AG10803 (cell line): ENCODE measurements at places on chromosomes 1 and 21.
A peak's percentile ranks its signal among the peaks of the same experiment; 100 is the strongest.

DNA sequence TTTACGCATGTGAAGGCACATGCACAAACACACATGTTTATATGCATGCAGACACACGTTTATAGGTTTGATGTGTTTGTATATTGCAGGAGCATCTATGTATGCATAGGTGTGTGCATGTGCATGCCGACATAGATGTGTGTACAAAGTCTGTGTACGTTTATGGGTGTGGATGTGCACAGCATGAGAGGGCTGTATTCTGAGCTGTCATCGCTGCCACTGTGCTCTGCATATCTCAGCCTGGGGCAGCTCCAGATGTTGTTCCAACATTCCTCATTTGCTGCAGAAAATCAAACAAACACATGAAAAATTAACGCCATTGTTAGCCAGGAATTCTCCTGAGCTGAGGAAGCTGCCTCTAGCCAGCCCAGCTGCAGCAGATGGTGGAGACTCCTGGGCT, 132.3 kb upstream of the CSF3R start:
- DNase-seq: no peak

- DNase-seq: peak; percentile 91
Measured at GRCh38 chr1:99599678-99600175, 46.2 kb upstream of the PALMD start.

- no peak for DNase-seq
Measured at GRCh38 chr1:226078374-226078773, 15.9 kb downstream of the H3-3A start.

DNA sequence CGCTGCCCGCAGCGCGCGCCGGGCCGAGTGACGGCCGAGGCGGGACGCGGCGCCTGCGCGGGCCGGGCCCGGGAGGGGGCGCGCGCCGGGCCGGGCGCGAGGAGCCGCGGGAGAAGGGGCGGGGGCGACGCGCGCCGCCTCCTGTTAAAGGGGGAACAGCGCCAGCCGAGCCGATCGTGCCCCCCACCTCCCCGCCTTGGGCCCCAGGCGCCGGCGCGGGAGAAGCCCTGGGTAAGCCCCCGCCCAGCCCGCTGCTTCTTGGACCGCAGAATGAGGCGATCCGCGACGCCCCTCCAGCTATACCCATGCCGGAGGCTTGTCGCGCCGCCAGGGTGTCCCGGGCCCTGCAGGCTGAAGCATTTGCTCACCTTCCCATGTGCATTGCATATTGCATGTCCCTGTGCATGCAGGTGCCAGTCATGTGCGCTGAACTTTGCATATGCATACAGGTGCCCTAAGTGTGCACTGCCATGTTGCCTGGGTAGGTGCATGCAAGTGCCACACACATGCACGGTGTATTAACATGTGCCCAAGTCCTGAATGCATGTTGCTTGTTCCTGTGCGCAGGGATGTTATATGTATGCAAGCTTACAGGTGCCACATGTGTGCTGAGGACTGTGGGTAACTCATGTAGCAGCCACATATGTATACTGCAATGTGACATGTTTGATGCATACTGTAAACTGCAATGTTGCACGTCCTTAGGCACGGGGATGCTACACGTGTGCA, at the start of gene ADGRB2:
ADGRB2 (minus strand) TSS at position 29 of the 729 bp plus-strand sequence. CDS start 7,119 bp downstream, outside the sequence.
- DNase-seq: no peak

GRCh38 chr1:230641900-230642262, 400 bp upstream of the COG2 start:
- DNase-seq: no peak

DNA sequence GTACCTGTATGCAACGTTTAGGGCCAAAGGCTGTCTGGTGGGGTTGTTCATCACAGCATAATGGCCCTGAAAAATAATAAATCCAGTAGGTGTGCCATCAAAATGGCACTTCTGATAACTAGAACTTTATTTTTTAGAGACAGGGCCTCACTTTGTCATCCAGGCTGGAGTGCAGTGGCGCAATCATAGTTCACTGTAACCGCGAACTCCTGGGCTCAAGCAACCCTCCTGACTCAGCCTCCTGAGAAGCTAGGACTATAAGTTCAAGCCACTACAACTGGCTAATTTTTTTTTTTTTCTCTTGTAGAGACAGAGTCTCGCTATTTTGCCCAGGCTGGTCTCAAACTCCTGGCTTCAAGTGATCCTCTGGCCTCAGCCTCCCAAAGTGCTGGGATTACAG, 4.7 kb downstream of the SNAPIN start:
- peak; percentile 54 for DNase-seq

DNA sequence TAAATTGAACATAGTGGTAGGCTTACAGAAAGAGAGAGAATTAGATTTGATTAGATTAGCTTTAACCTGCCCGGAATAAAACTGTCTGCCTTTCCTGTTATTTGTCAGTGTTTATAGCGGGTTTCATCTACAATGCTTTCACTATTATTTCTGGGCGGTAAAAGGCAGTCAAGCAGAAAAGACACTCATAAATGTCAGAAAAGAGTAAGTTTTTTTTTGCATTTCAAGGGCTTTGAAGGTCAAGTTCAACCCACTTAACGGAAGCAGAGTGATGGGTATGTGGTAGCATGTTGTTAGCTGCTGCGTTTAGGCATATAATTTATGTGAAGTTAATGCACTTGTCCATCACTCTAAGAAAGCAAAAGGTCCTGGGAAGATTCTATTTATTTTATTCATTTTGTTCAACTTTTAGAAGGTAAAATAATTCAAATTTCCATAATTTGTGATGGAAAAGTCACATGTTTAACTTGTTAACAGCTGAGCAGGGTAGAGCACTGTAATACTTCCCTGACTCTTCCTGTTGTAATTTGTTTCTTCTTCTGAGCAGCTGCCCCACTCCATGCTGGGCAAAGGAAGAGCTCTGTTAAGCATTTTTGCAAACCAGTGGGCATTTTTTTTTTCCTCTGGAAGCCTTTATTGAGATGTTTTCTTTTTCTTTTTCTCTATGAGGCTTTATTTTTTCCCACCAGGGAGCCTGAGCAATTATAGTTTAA, 220.1 kb downstream of the ST6GALNAC3 start:
- DNase-seq: no peak

DNA sequence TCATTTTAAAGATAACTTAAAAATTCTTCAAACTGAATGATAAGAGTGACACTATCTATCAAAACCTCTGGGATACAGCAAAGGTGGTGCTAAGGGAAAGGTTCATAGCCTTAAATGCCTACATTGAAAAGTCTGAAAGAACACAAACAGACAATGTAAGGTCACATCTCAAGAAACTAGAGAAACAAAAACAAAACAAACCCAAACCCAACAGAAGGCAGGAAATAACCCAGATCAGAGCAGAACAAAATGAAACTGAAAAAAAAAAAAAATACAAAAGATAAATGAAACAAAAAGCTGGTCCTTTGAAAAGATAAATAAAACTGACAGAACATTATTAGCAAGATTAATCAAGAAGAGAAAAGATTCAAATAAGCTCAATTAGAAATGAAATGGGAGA, 6.8 kb downstream of the ODF2L start:
- no peak for DNase-seq

GRCh38 chr1:10980841-10981727, 31.4 kb upstream of the TARDBP start:
- peak; percentile 85 for DNase-seq

DNA sequence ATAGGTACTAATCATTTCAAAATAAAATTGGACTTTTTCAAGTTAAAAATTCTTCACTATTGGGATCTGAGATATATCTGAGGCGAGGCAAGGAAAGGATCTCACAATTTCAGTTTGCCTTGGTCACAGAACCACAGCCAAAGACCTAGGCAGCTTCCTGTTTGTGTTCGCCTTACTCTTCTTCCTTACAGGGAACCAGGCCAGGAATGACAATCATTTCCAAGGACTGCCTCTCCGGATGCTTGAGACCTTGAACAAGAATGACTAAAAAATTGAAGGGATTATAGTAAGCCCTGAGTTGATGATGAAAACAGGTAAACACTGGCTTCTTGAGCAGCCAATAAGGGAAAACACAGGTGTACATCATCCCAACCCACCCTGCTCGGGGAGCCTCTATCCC, 35.2 kb upstream of the SERBP1 start:
- no peak for DNase-seq

DNA sequence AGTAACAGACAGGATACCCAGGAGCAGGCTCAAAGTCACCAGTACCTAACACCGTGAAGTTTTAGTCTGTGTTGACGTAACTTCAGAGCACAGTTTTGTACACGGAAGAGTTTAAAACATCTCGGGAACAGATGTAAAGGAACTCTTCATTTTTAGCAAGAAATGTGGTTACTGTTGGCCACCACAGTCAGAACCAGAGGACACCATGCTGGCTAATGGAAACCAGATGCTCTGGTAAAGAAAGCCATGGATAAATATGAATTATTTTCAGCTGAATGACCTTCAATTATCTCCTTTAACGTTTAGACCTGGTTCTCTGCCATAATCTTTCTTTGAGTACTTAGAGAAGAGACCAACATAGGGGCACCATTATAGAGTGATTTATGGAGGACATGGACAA, 115.9 kb downstream of the NTMT2 start:
- DNase-seq: peak; percentile 94

GRCh38 chr21:43659136-43660000, at the start of the genes HSF2BP and RRP1B:
HSF2BP (minus strand) TSS chr21:43659488; CDS start chr21:43658096, 1,392 bp downstream.
RRP1B (plus strand) TSS chr21:43659560; CDS start chr21:43659665, 105 bp downstream.
- peak; percentile 82 for DNase-seq

DNA sequence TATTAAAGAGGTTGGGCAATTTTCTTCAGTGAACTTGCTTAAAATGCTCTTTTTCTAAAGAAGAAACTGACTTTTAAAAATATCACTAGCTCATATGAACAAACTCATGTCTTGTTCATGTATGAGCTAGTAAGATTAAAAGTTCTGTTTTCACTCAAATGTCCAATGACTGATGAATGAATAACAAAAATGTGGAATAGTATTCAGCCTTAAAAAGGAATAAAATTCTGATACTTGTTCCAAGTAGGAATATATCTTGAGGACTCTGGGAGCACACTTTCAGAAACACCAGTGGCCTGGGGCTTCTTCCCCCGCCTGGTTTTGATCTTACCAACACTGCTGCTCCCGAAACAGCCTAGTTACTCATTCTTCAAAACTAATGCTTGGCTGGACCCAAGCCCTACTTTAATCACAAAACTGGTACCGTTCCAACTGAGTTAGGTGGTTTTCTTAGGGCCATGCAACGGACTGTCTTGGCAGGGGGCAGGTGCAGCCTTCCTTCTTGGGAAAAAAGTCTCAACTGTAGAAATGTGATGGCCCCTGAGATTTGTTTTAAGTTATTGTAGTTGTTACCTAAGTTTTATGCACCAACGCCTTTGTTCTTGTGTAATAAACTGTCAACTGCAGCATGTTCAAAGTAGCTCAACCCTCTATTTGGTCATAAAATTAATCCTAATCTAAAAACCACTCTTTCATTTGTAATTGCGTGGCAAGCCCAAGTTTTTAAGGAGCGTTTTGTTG, 116.0 kb downstream of the ETS2 start:
- DNase-seq: no peak

DNA sequence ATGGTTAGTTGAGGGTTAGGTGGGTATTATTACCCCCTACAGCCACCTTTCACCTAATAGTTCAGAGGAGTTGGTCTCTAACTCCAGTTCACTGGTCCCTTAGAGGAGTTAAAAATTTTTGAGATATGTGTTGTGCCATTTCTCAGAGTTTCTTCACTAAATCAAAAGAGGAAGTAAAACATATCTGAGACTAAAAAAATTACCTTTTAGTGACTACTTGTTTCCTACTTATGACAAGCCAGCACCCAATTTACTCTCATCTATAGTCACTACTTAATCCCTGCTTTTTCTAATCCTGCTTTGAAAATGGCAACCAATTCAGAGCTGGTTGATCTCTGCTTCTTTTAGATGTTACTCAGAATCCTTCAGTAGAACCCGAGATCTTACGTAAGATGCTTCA, 1316.8 kb upstream of the B3GALT2 start:
- no peak for DNase-seq

DNA sequence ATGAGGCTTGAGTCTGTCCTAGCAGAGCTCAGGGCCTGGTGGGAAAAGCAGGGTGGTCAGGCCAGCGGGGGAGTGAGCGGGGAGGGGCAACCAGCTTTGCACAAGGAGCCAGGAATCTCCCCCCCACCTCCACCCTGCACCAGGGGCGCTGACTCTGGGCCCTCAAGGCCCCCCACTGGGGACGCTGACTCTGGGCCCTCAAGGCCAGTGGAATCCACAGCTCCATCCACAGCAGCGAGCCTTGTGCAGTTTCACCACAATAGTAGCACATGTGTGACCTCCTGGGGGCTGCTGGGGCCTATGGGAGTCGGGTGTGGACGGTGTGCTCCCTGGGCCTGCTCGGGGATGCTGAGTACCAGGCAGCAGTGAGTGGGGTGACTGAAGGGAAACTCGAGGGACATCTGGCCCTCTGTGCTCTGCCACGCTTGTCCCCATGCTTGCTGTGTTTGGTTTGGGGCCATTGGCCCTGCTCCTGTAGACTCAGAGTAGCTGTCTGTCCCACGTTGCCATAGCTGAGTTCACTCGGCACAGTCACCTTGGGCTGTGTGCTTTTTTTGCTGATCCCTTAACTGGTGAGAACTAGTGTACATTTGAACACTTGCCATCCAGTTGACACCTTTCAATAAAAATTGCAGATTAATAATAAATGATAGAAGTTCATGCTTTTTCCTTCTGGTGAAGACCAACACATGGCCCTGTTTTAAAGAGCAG, 89.2 kb downstream of the ADARB1 start:
- DNase-seq: no peak
